ENCODE measurements at places on chromosomes 7 and 10. TPM values are rescaled to one million over a fixed set of nuclear protein-coding genes. Genes with fewer than 3 reads are reported as not detected.

The CRHR2 gene
- 0.16 TPM for total RNA-seq

The LIPF gene
- total RNA-seq = not detected

DNA sequence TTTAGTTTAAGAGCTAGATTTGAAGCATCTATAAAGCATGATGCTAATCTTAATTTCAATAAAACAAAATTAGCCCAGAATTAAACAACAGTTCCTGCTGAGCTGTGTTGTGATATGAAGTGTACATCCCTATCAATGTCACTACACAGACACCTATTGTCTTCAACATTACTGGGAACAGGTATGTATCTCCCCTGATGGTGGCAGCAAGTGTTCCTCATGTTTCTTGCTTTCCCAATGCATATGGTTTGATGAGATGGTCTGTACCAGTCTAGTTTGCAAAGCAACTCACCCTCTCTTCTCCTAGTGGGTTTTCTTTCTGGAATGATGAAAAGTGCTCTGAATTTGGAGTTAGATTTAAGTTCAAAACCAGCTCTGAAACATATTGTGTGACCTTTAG is 38.1 kb downstream of the TSPAN12 start:
- no peak for DNase-seq

DNA sequence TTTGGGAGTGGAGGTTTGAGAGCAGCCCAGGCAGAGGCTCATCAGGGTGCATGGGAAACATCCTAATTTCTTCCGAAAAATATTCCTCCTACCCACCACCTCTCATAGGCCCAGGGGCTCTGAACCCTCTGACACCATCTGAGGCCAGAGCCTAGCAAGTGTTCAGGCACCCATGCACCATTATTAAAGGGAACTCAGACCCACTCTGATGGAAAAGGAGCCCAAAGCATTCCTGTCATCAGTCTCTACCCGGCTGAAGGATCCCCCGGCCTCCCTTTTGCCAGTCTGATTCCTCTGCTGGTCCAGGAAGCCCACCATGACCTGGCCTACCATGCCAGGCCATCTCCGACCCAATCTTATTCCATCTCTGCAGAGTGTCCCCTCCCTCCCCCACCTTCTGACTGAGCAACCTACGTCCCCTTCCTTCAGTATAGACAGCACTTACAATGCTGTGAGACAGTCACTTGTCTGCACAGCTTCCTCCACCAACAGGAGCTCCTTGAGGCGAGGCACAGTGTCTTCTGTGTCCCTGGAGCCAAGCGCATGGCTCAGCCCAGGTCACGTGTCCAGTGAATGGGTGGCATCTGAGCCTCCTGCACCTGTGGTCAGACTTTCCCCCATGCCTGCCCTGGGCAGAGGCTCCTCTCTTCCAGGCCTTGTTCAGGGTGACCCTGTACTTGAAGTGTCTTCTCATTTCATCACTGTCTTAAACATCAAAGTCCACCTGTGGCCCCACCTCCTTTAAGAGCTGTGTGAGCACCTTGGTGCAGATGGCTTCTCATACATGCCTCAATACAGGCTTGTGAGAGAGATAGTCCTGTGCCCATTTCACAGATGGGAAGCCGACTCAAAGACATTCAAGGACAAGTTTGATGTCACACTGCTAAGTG is 889 bp upstream of the GPR15LG start:
- DNase-seq = no peak

GRCh38 chr7:116736927-116737715 is 65.1 kb downstream of the MET start:
- no peak for DNase-seq

DNA sequence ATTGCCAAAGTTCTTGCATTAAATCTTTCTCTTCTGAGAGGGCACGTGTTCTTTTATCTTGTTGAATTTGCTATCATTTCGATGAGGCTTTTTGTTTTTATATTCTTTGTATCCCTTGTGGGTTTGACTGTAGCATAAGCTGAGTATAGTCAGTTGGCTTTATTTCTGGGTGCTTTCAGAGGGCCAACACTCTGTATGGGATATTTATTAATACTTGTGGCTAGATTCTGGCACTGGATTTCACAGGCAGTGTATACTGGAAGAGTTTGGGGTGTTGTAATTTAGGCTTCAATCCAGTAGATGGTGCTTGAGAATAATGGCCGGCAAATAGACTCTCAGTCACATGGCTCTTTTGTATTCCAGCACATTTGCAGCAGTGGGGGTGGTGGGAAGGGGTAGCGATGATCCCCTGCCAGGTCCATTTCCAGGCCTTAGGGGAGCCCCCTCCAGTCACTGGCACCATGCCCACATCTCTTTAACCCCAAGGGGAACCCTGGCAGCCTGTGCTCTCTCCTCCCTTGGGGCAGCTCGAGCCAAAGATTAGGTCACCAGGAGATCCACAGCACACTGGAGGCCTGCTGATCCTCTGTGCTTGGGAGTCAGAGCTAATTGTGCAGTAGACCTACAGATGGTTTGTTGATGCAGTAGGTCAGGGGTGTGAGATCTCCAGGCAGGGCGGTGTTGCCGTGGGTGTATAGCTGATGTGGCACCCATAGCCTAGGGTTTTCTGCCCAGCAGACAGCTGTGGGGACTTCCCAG is 81.8 kb downstream of the PTPN20 start:
- DNase-seq = no peak

All from urinary bladder (tissue), 4 donors.